ENCODE measurements at places on chromosomes 1 and 21.
A peak's percentile ranks its signal among the peaks of the same experiment; 100 is the strongest.

- DNase-seq, result peak; percentile 26
These were observed 3.1 kb upstream of the NCF2 start for GRCh38 chr1:183593356-183593755.

DNA sequence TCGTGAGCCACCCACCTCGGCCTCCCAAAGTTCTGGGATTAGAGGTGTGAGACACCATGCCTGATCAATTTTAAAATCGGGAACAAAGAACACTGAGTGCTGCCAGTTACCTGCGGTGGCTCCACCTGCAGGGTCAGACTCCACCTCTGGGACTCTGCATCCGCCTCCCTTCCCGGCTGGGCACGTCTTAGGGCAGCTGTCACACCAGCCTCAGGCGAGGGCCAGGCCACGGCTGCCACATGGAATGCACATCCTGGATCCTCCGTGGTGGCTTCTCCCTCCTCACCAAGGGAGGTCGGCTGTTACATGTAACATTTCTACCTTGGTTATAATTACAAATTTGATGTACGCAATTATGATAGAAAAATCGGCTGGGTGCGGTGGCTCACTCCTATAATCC, 5.9 kb upstream of the MXRA8 start:
- no peak for DNase-seq

GRCh38 chr1:39886757-39887231, 3.5 kb upstream of the TRIT1 start:
- DNase-seq, result peak; percentile 29

- no peak for DNase-seq
These were observed 38.5 kb upstream of the EFCAB14 start for GRCh38 chr1:46757247-46757955.

DNA sequence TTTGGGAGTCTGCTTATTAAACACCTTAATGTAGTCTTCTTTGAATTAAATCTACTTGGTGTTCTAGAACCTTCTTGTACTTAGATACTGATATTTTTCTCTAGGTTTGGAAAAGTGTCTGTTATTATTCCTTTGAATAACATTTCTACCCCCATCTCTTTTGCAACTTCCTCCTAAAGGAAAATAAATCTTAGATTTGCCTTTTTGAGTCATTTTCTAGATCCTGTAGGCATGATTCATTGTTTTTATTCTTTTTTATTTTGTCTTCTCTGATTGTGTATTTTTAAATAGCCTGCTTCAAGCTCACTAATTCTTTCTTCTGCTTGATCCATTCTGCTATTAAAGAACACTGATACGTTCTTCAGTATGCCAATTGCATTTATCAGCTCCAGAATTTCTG, 155.9 kb upstream of the NEGR1 start:
- DNase-seq, result no peak

GRCh38 chr1:148362626-148363438, 120.3 kb downstream of the PPIAL4G start:
- DNase-seq, result peak; percentile 48

- DNase-seq, result peak; percentile 79
These were observed 5.9 kb downstream of the CLCA2 start for GRCh38 chr1:86429835-86430234.

DNA sequence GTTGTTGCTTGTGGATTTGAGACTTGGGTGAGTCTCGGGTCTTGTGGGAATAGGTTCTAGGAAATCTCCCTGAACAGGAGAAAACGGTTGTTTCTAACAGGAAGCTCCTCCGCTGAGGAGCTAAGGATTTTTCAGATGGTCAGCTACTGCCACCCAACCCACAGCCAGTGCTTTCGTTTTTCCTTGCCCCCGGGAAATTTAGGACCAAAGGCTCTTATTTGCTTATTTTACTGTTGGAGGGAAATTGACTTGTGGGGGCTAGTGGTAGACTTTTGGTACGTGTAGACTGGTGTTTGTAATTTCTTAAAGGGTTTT, 792 bp downstream of the SNX7 start:
- DNase-seq, result no peak

GRCh38 chr1:175540896-175541645, 202.3 kb downstream of the TNR start:
- DNase-seq, result no peak

- no peak for DNase-seq
These were observed 12.0 kb downstream of the SEMA6C start for GRCh38 chr1:151134396-151134795.

DNA sequence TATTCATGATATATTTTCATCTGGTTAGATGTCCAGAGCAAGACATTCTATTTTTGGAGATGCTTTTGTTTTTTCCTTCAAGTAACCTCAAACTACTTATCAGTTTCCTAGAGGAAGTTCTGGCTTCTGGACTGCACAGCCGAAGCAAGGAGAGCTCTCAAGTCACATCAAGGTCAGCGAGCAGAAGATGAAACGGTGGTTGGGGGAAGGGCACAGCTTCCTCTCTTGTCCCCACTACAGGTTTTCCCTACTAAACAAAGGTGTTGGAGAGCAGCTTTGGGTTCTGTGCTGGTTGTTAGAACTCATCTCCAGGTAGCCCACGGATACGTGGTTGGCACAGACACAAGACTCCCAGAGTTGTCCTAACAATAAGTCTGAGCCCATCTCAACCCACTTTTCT, 5.1 kb upstream of the PLEKHO1 start:
- no peak for DNase-seq

- peak; percentile 79 for DNase-seq
These were observed 32.0 kb downstream of the VANGL2 start for GRCh38 chr1:160432371-160432786.

- DNase-seq, result no peak
These were observed 58.1 kb upstream of the IGSF5 start for GRCh38 chr21:39686646-39687468.

DNA sequence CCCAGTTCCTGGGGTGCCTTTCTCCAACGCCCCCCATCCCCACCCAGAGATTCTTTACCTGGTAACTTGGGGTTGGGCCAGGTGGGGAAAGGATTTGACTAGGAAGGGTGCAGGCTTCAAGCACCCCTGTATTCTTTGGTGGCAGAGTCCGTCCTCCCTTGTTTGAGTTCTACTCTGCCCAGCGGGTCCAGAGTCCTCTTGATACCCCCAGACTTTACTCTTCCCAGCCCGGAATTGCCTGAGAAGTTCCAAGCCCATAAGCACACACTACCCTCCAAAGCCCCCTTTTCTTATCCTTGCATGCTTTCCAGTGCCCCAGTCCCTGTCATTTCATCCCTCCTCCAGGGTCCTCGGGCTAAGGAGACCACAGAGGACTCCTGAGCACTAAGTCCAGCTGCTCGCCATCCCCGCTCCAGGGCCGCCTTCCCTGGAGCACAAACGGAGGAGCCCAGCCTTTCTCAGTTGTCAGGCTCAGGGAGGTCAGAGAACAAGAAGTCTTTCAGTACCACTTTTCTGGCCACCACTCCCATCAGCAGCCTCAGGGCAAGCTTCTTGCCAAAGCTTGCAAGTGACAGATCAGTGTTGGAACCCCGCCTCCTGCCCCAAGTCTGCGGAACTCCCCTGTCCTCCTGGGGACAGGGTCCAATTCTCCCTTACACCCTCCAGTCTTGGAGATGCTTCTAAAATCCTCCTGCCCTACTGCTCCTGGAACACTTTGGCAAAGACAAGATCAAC, 12.2 kb downstream of the SLC45A3 start:
- no peak for DNase-seq

GRCh38 chr1:40404670-40405462, 31.3 kb downstream of the SMAP2 start:
- DNase-seq, result peak; percentile 64

GRCh38 chr1:31736675-31737074, 27.5 kb downstream of the ADGRB2 start:
- no peak for DNase-seq

GRCh38 chr1:114892194-114892918, 37.7 kb downstream of the SYCP1 start:
- no peak for DNase-seq

- DNase-seq, result no peak
These were observed 9.0 kb upstream of the TBX19 start for GRCh38 chr1:168271636-168272035.

DNA sequence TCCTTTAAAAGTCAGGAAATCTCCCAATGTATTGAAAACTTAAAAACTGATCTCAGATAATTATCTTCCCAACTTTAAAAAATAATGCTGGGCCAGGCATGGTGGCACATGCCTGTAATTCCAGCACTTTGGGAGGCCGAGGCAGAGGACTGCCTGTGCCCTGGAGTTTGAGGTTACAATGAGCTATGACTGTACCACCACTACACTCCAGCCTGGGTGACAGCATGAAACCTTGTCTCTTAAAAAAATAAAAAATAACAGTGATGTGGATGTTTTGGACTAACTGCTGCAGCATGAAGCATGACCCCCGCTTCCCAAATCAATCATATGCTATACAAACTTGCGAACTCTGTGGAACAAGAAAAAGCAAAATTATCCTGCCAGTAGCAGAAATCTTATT, 186.3 kb downstream of the RERE start:
- no peak for DNase-seq

GRCh38 chr21:42561762-42562650, 48.4 kb downstream of the SLC37A1 start:
- no peak for DNase-seq

- DNase-seq, result no peak
These were observed 27.9 kb upstream of the ECE1 start for GRCh38 chr1:21318057-21318713.

GRCh38 chr1:41325801-41326200, 35.4 kb upstream of the FOXO6 start:
- no peak for DNase-seq

DNA sequence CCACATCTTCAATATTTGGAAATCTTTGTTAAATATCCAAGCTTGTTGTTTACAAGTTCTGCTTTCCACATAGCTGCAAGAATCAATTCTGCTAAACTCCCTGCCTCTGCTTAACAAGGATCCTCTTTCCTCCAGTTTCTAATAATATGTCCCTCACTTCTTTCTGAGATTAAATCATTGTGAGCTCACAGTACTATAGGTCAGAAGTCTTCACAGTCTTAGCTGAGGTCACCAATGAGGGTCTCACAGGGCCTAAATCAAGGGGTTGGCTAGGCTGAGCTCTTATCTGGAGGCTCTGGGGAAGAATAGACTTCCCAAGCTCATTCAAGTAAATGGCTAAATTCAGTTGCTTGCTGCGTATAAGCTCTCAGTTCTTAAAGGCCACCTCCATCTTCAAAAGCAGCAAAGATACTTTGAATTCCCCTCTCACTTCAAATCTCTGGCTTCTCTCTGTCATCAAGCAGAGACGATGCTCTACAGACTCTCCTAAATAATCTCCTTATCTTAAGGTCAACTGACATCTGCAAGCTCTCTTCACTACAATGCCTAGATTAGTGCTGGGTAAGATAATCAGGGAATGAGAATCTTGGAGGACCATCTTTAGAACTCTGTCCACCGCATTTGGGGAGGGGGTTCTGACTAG, 175.3 kb downstream of the PLPPR4 start:
- no peak for DNase-seq

DNA sequence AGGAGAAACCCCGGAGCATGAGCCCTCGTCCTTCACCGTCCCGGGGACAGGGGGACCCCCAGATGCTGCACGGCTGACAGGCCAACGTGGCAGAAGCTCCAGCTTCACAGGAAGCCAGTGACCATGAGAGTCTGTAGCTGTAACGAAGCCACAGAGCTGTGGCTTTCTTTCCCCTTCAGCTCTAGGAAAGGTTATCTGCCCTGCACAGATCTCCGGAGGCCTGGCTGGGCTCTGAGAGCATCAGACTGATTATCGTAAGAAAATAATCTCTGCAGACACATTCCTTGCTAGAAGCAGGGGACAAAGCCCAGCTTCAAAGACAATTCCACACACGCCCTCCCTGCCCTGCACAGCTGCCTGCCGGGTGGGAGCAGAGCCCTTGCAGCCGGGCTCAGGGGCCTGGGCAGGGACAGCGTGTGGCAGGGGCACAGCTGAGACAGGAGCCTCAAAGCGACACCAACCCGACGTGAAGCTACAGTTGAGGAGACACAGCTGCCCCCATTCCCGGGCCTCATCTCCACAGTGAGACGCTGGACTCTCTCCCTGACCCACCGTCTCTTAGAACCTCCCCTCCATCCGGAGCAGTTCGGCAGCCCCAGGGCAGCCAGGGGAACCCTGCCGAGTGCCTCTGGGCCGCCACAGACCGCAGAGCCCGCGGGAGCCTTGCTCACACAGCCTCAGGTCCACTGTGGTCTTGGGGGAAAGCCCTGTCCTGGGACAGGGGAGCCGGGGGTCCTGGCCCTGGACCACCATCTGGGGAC, 30.6 kb downstream of the POFUT2 start:
- no peak for DNase-seq

- peak; percentile 33 for DNase-seq
These were observed 22.7 kb downstream of the UTP25 start for GRCh38 chr1:209850342-209850979.

DNA sequence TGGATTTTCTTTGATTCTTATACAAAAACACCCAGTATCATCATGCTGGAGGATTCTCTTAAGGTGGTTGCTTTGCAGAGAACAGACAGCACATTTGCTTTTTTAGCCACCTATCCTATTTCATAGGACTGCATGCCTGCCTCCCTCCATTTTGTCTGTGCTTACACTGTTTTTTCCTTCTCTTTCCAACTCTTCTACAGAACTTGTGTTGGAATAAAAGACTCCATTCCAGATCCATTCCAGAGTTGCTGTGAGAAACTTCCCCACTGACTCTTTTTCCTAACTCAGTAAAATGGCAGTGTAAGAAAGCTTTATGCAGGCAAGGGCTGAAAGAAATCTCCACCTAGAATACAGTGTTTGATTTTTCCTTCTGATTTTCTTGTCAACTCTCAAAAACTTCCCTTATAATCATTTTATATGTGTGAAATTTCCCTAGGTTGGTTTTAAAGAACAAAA, 5.2 kb upstream of the ARID1A start:
- DNase-seq, result no peak

DNA sequence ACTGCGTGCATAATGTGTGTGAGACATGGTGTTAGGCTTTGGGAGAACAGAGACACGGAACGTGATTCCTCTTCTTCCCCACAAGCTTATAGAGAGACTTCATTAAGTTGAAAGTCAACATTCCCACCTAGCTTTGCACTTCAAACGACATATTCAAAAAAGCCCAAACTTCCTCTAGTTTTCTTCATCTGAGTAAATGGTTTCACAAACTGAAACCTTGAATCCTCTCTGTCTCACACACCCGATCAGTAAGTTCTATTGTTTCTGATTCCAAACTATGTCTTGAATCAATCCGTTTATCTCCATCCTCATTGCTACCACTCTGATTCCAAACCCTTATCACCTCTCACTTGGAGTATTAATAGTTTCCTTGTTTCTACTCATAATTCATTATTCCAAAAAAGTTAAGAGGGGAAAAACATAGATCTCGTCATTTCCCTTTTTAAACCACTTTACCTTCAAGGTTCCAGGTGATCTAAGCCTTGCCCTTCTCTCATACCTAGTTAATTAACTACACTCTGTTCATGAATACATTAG, 1.6 kb upstream of the METTL18 start:
- peak; percentile 53 for DNase-seq

- DNase-seq, result no peak
These were observed 232.8 kb downstream of the SDCCAG8 start for GRCh38 chr1:243488459-243489157.

DNA sequence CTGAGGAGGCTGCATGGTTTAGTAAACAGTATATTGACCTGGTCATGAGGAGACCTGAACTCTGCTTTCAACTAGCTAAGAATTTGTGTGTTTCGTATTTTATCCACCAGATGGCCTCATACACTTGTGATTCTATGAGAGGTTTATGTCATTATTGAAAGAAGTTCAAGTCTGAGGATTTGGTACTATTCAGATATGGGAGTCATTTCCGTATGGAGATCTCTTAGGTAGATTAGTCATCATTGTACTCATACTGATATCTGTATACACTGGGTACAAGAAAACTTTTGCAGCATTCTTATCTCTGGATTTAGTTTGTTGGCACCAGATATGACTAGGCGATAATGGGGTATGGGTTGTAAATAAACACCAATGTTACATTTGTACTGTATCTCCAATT, 26.6 kb downstream of the ATF6 start:
- peak; percentile 85 for DNase-seq
